Activated naive CD8-positive, alpha-beta T cell treated with anti-CD3 and anti-CD28 coated beads for 36 hours (primary cell): ENCODE measurements at places on chromosomes 4 and X. TPM values are rescaled to one million over a fixed set of nuclear protein-coding genes. Genes with fewer than 3 reads are reported as not detected.

Gene AADAT
- total RNA-seq: not detected

Gene MAGEA9B
- not detected for total RNA-seq

DNA sequence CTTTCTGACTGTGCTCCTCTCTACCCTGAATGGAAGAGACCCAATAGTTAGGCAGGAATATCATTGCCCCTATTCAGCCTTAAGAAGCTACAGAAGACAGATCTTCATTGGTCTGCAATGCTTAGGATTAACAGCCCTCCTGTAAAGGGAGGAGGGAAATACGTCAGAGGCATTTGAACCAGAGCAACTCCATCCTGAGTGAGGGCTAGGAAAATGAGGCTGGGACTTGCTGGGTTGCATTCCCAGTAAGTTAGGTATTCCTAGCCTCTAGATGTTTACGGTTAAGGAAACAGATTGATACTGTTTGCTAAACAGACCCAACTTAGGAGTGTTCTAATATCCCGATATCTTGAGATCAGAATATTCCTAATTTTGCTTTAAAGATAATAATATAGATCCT is 63.5 kb downstream of the PCDH18 start:
- DNase-seq: no peak
- H3K36me3 ChIP-seq: no peaks in the 10 kb centered on the region
- no peaks in the 10 kb centered on the region for H3K27me3 ChIP-seq
- H3K27ac ChIP-seq: no peak overlapping the region

DNA sequence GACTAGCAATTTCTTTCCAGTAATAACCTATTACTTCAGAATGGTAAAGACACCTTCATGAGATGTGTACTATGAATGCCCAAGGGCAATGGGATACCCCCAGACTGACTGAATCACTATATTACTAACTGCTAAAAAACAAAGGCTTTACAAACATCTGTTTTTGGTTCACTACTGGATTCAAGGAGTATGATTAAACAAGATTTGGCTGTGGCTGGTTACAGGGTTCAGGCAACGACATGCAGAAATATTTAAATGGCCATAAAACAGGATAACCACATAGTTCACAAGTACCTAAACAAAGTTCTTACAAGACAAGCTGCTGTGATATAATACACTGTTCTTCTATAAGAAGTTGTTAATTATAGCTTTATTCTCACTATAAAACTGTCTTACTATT is 128.2 kb downstream of the FRYL start:
- H3K27ac ChIP-seq: peak overlapping the region; percentile 36
- H3K4me3 ChIP-seq: no peak overlapping the region
- peaks cover 29% of the 10 kb centered on the region for H3K36me3 ChIP-seq
- no peak for DNase-seq

GRCh38 chrX:22660756-22661155 is 339.0 kb upstream of the DDX53 start:
- no peak overlapping the region for H3K4me3 ChIP-seq
- no peak for DNase-seq
- H3K36me3 ChIP-seq: no peaks in the 10 kb centered on the region
- H3K27ac ChIP-seq: no peak overlapping the region

DNA sequence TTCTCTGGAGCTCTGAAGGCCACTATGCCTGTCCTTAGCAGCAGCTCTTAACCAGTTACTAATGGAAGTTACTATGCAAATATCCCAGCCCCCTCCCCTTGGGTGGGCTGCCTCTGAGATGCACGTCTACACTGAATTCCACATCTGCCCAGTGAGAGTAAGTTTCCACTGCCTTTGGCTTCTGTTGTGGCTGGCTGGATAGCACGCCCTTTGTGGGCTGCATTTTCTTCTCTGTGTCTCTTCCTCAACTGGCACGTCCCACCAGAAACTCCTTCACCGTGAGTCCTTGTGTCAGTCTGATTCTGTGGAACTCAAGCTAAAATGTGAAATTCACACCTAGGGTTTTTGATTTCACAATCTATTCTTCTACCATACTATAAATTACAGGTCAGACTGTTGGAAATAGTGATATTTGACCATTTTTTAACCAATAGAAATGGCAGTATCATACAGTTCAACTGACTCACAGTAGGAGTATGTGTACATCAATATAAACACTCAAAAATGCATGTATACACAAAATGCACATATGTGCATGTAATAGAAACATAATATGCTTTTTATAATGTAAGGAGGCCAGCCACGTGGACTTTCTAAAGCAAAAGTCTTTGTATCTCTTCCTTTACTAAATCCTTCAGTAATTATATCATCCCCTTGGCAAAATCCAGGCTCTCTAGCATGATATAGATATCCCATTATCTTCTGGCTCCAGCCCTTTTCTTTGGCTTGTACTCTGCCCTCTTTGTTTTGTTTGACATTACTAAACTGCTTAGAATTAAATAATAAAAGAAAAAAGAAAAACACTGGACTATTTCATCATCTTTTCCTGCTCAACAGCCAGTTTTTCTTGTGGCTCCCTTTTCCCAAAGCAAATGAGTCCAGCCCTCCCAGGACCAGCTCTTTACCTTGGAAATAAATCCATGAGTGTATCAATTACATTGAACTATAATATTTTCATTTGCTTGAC is 33.2 kb upstream of the LDB2 start:
- peaks cover 6% of the 10 kb centered on the region for H3K27me3 ChIP-seq
- H3K36me3 ChIP-seq: no peaks in the 10 kb centered on the region
- no peak overlapping the region for H3K4me3 ChIP-seq

GRCh38 chrX:122501652-122502051 is 682.4 kb upstream of the GRIA3 start:
- no peaks in the 10 kb centered on the region for H3K4me1 ChIP-seq
- no peak for DNase-seq
- no peak overlapping the region for H3K4me3 ChIP-seq
- H3K36me3 ChIP-seq: no peaks in the 10 kb centered on the region
- H3K27me3 ChIP-seq: no peaks in the 10 kb centered on the region

GRCh38 chr4:176610594-176610993 is 182.1 kb downstream of the VEGFC start:
- no peaks in the 10 kb centered on the region for H3K27me3 ChIP-seq
- no peak overlapping the region for H3K4me3 ChIP-seq
- DNase-seq: no peak
- H3K36me3 ChIP-seq: no peaks in the 10 kb centered on the region
- H3K27ac ChIP-seq: no peak overlapping the region

DNA sequence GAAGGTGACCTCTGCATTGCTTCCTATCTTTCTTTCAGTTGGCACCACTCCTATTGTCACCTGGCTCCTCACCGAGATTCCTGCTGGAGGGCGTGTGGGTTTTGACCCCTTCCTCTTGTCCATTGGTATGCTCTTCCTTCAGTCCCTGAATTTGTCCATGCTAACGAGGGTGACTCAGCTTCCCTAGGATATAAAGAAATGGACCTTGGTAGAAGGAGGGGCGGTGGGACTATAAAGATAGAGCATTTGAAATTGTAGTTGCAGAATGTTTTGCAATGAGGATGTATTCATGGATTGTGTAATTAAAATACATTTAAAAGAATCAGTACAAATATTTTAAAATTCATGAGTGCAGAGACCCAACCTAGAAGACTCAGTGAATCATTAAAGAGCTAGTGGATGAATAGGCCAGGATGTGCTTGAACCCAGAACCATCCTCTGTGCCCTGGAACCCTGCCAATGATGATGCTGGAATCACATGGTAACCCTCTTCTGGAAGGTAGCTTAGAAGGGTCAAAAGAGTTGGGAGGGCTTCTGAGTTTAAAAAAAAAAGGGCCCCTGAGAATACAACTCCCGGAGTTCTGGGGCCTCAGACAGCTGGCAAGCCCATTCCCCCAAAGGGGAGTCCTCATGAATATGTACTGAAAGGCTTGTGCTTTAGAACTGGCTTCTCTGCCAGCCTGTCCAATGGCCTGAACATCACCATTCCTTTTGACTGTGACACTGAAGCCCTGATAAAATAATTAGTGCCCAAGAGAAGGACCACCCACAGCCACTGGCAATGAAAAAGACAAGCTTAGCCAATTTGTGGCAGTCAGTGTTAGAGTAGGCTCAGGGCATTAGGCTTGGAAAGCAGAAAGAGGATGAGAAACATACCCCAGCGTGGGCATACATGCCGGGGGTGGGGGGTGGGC is 8.0 kb downstream of the XPNPEP2 start:
- no peak overlapping the region for H3K4me3 ChIP-seq
- no peaks in the 10 kb centered on the region for H3K36me3 ChIP-seq
- H3K27me3 ChIP-seq: no peaks in the 10 kb centered on the region
- peaks cover 27% of the 10 kb centered on the region for H3K4me1 ChIP-seq
- DNase-seq: no peak
